Activated T-cell treated with anti-CD3 and anti-CD28 coated beads for 4 hours (primary cell): ENCODE measurements at places on chromosomes 16 and 17.

- DNase-seq: no peak
Measured at GRCh38 chr16:19703172-19703889, 14.7 kb downstream of the KNOP1 start.

- no peak for DNase-seq
Measured at GRCh38 chr16:58542291-58542690, 27.0 kb downstream of the SETD6 start.

DNA sequence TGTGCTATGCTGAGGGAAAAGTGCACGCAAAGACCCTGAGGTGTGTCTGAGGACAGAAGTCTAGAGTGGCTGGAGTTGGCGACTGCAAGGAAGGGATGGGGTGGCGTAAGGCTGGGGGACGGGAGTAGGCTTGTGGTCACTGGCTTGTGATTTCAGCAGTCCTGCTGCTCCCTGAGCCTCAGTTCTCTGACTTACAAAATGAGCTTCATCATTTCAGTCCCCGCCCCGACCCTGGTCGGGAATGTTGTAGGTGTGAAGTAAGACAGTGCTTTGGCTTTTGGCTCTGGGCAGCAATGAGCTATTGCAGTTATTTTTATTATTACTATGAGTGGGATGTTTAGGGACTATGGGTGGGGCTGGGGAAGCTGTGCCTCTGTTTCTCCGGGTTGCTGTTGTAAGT, 8.6 kb downstream of the ADGRG1 start:
- DNase-seq: no peak

- DNase-seq: no peak
Measured at GRCh38 chr17:67528751-67529436, 151.8 kb downstream of the PITPNC1 start.

- no peak for DNase-seq
Measured at GRCh38 chr16:85421338-85422195, 191.6 kb upstream of the GSE1 start.

GRCh38 chr16:81939164-81940056, 71.9 kb downstream of the SDR42E1 start:
- DNase-seq: no peak

GRCh38 chr17:39643271-39643670, 6.3 kb downstream of the STARD3 start:
- DNase-seq: no peak

DNA sequence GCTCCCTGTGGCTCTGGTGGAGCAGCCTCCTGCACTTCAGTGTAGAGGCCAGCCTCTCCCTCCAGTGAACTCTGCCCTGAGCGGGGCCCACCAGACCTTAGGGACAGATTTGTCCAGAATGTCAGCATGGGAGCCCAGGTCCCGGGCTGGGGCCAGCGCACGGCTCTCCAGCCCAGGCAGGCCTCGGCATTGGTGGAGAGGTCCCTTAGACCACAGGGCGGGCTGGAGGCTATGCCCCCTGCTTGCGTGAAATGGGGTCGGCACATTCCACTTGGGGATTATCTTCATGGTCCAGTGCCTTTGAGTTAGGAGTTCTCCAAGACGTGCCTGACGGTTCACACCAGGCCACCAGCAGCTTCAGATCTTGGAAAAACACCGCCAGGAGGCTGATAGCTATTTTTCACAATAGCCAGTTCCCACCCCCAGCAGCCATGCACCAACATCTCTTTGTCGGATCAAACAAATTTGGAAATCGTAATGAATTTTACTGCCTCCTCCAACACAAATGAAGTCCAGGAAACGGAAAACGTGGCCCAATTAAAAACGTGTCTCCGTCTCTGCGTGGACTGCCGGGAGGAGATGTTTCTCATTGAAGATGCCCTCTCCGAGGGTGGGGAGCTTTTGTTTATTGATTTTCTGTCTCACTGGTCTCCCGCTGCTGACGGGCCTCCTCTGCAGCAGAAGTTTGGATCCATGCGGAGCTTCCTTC, 110.0 kb upstream of the CIBAR2 start:
- DNase-seq: no peak

GRCh38 chr17:3015890-3016289, 47.5 kb downstream of the OR1D5 start:
- no peak for DNase-seq
